Renal cortical epithelial cell (primary cell): ENCODE measurements at places on chromosomes 13 and 19. TPM values are rescaled to one million over a fixed set of nuclear protein-coding genes. Genes with fewer than 3 reads are reported as not detected.
A peak's percentile ranks its signal among the peaks of the same experiment; 100 is the strongest.

- no peak for DNase-seq
Measured at GRCh38 chr13:28379371-28380083, 115.4 kb downstream of the FLT1 start.

GRCh38 chr19:38429055-38429810 is 3.2 kb upstream of the RASGRP4 start:
- no peak for DNase-seq

DNA sequence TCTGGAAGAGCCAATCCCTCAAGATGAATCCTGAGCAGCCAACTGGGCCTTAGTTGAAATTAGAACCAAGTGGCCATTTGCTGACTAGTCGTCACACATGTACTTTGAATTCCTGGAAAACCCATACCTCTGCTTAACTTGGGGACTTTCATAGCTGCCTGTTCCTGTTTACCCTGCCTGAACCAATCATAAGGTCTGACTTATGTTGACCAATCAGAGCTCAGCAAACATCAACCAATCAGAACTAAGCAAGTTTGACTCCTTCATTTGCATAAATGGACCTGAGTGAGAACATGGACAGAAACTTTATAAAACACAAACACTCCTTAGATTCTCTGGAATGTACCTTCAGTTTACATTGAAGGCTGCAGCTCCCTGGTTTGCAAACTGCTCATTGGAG is 50.8 kb downstream of the LATS2 start:
- peak; percentile 66 for DNase-seq

DNA sequence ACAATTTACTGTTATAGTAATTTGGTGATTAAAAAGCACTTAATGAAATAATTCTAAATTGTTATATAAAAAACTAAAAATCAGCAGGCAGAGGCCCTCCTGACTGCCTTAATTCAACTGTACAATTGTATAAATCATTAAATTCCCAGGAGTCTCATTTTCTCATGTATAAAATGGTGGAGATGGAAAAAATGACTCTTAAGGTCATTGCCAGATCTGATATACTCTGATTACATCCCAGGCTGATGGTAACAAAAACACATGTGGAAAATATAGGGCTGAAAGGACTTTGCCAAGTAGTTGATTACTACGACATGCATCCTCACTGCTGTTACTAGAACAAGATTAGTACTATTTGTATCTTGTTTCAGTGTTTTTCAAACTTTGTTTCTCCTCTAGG is 1020.0 kb upstream of the SLC10A2 start:
- no peak for DNase-seq

- no peak for DNase-seq
Measured at GRCh38 chr19:36483653-36484052, 5.7 kb downstream of the ZNF566 start.

DNA sequence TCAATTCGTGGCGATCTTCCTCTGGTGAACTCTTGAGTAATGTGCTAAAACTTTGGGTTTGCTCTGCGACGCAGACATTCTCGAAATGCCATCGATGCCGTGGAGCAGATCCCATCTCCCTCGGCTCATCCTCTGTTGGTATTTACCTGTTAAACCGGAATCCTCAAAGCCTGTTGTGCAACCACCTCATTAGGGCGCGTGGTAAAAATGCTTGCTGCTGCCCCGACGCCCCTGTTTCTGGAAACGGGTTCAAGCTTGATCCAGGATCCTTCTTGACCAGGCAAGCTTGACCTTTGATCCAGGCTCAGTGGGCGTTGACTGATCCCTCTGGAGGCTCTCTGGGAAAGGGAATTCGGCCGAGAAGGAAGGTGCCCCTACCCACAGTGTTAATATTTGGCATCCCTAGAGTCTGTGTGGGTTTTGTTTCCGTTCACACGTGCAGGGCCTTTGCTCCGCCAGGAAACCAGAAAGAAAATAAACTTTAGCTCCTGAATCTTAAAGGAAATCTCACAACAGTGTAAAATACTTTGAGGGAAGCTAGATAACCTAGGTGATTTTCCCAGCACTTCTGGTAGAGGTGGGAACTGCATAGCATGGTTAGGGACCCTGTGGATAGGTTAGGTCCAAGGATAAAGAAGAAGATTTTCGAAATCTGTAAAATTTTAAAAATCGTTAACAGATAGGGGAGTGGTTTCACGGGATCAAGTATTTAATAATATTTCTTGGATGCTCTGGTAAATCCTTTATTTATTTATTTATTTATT is 1.1 kb downstream of the LSM14A start:
- peak; percentile 89 for DNase-seq

DNA sequence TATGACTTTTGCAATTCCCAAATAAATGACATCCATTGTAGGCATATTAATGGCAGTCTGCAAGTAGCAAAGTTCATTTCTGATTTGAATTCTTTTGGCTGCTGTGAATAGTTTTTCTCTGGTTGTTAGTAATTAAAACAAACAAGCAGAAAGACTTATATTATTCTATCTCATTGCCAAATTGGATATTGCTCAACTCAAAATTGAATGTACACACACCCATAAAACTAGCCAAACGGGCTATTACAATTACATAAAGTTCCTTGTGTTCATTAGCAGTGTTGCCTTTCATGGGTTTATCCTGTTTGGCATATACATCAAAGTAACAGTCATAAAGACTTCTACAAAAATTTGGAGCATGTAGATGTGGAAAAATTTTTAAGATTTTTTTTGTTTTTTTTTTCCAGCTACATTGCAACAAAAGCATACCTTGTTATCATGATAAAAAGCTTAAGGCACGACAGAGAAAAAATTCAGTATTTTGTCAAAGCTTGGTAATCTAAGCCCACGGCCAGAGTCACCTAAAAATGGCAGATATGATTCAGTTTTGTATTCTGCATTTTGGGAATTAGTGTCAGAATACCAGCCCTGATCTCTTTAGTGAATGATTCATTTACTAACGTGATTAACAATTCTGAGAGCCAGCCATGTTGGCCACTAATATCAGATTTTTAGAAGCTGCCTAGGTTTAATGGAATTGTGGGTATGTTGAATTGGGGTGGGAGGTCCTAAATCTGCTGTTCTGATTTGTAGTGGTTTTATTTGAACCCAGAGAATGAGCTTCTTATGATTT is 108.4 kb downstream of the KLF5 start:
- no peak for DNase-seq

DNA sequence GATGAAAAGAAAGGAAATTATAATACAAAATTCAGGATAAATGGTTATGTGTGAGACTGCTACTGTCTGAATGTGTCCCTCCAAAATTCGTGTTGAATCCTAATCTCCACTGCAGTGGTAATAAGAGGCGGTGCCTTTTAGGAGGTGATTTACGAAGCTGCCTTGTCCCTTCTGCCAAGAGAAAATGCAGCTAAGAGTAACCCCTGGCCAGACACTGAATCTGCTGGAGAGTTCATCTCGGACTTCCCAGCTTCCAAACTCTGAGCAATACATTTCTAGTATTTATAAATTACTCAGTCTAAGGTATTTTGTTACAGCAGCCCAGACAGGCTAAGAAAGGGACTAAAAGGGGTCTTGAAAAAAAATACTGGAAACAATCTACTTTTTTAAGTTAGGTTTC is 152.6 kb downstream of the KLF12 start:
- DNase-seq: no peak

GRCh38 chr13:35140831-35141230 is 198.8 kb downstream of the NBEA start:
- no peak for DNase-seq

- DNase-seq: peak; percentile 77
Measured at GRCh38 chr13:36355632-36356031, 9.4 kb upstream of the SPART start.

DNA sequence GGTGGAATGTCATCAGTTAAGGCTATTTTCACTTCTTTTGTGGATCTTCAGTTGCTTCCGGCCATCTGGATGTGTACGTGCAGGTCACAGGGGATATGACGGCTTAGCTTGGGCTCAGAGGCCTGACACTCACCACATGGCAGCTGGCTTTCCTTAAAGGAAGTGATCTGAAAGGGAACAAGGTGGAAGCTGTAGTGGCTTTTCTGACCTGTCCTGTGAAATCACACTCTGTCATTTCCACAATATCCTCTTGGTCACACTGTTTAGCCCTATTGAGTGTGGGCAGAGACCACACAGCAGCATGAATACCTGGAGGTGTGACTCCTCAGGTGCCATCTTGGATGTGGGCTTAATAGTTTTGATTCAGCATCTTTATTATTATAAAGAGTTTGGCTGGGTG is 4.5 kb upstream of the BAX start:
- no peak for DNase-seq

- peak; percentile 95 for DNase-seq
Measured at GRCh38 chr19:28039677-28040381, 1173.1 kb downstream of the UQCRFS1 start.

DNA sequence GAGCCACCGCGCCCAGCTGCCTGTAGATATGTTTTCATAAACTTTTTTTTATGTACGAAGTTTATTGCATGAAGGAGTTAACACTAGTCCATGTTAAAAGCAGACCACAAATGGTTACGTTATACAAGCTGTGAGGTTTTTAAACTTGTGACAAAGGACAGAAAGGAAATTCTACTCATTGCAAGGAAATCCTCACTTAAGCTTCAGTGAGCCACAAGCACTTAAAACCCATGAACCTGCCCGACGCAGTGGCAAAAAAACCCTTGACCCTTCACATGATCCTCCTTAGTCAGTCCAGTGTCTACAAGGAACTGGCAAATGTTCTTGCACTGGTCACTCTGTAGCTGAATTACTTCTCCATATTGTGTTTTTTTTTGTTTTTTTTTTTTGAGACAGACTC is 4.2 kb downstream of the MPND start:
- DNase-seq: no peak

- peak; percentile 64 for DNase-seq
Measured at GRCh38 chr13:81929988-81930387, 1589.1 kb upstream of the SPRY2 start.

- DNase-seq: peak; percentile 78
Measured at GRCh38 chr19:46265217-46265828, 31.5 kb upstream of the HIF3A start.

- DNase-seq: peak; percentile 2
Measured at GRCh38 chr13:67557642-67558241, 327.6 kb upstream of the PCDH9 start.

GRCh38 chr13:84399320-84400085 is 517.2 kb upstream of the SLITRK1 start:
- no peak for DNase-seq

DNA sequence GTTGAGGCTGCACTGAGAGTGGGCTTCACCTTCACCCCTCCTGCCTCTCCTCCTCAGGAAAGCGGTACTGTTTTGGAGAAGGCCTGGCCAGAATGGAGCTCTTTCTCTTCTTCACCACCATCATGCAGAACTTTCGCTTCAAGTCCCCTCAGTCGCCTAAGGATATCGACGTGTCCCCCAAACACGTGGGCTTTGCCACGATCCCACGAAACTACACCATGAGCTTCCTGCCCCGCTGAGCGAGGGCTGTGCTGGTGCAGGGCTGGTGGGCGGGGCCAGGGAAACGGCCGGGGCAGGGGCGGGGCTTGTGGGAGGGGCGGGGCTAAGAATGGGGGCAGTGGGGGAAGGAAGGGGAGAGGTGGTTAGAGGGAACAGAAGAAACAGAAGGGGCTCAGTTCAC is 7.5 kb downstream of the CYP2A13 start:
- no peak for DNase-seq

DNA sequence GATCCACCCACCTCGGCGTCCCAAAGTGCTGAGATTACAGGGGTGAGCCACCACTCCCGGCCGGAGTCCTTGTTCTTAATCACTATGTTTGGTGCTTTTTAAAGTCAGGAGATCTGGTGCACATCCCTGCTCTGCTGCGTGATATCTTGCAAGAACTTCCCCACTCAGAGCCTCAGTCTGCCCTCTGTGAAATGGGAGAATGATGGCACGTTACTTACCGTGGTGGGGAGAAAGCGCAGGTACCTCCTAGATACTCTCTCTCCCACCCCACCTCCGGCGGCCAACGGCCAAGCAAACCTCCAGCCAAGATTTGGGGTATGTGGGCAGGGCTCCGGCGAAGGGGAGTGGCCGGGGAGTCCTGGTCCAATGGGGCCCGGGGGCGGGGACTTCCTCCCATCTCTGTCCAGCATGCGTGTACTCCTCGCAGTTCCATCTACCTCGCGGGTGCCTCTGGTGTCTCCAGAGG is at the start of gene RYR1:
Gene RYR1 (plus strand): TSS at position 424 of the 466 bp plus-strand sequence. CDS start 139 bp downstream, outside the sequence.
- no peak for DNase-seq

- no peak for DNase-seq
Measured at GRCh38 chr13:91052876-91053275, 294.6 kb upstream of the MIR17HG start.

- no peak for DNase-seq
Measured at GRCh38 chr13:48526286-48526685, 6.6 kb downstream of the RCBTB2 start.

- DNase-seq: peak; percentile 66
Measured at GRCh38 chr13:33119856-33120543, 103.8 kb downstream of the KL start.

OR7D2 gene
- under 0.01 TPM in 1 of 2 replicates, not detected in the other for total RNA-seq

TNFSF13B gene
- 1.3 and 4.7 TPM in 2 replicates for total RNA-seq

ZNF835 gene
- total RNA-seq: 0.69 and 2.0 TPM in 2 replicates

METTL21C gene
- not detected in 2 replicates for total RNA-seq

BCL2L12 gene
- total RNA-seq: 1.9 and 5.9 TPM in 2 replicates

MAMSTR gene
- total RNA-seq: 0.25 and 0.87 TPM in 2 replicates

SERTM1 gene
- total RNA-seq: not detected in 2 replicates

C5AR1 gene
- total RNA-seq: 0.80 TPM in 1 of 2 replicates, not detected in the other

PABPC3 gene
- 0.17 and 0.35 TPM in 2 replicates for total RNA-seq

ZNF135 gene
- total RNA-seq: 2.3 and 7.7 TPM in 2 replicates

LMTK3 gene
- 1.1 and 1.2 TPM in 2 replicates for total RNA-seq
